Mesothelial cell of epicardium (in vitro differentiated cells): ENCODE measurements at places on chromosomes 2 and 18. TPM values are rescaled to one million over a fixed set of nuclear protein-coding genes. Genes with fewer than 3 reads are reported as not detected.

DNA sequence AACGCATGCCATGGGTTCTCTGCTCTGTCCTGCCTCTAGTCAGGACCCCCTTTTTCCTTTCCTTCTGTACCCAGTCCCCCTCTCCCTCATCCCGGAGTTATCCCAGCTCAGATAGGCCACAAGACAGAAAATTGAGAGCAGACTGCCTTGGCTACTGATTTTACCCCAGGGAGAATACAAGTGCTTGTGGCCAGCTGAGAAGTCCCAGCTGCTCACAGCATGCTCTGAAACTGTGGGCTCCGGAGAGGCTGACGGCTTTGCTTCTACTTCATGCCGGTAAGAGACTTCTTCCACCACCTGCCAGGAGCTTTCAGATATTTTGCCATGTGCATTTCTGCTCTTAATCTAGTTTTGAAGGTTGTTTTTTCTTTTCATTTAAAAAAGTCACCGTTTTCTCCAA lies 20.0 kb upstream of the SIX2 start:
- peaks cover 56% of the 10 kb centered on the region for H3K27me3 ChIP-seq
- H3K27ac ChIP-seq = no peak overlapping the region
- H3K4me3 ChIP-seq = no peak overlapping the region
- H3K4me1 ChIP-seq = no peaks in the 10 kb centered on the region
- H3K36me3 ChIP-seq = no peaks in the 10 kb centered on the region

DNA sequence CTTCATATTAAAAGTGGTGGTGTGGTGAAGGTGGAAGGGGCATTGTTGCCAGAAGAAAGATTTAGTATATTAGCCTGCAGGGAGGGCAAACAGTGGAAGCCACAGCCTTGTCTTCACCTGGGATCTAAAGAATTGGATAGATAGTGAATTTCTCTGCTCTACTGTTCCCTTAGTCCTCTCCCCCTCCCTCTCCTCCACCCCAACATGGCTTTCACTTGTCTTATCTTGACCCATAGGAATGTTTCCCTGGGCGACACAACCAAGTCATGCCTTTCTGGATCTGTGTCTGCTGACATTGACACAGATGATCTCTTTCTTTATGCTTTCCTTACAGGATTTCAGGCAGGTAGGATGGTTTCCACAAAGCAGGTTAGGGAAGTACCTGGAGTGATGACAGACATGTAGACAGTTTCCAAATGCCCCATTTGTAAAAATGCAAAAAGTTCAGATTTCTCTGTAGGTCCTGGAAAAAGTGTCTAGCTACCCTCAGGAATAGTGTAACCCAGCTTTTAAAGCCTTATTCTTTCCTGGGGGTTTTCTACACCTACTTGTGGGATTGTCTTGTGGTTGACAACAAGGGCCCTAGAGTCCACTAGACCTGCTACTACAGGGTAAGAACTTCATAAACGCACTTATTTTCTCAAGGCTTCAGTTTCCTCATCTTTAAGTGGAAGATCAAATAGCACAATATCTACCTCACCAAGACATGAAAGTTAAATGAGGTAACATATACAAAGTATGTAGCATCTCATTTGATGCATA lies 184.2 kb upstream of the SP5 start:
- no peaks in the 10 kb centered on the region for H3K27me3 ChIP-seq
- H3K27ac ChIP-seq = peak overlapping the region; percentile 17
- peaks cover 2% of the 10 kb centered on the region for H3K36me3 ChIP-seq
- H3K4me1 ChIP-seq = peaks cover 21% of the 10 kb centered on the region

DNA sequence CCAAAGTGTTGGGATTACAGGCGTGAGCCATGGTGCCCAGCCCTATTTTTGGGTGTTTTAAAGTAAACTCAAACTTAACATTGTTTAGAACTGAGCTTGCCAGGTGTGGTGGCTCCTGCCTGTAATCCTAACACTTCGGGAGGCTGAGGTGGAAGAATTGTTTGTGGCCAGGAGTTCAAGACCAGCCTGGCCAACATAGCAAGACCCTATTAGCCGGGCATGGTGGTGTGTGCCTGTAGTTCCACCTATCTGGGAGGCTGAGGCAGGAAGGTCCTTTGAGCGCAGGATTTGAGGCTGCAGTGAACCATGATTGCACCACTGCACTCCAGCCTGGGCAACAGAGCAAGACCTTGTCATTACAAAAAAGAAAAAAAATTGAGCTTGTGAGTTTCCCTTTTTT lies 17.5 kb downstream of the SFTPB start:
- no peaks in the 10 kb centered on the region for H3K27me3 ChIP-seq
- H3K4me1 ChIP-seq = no peaks in the 10 kb centered on the region
- no peak overlapping the region for H3K27ac ChIP-seq
- H3K4me3 ChIP-seq = no peak overlapping the region

GRCh38 chr2:129698593-129698992 lies 280.9 kb upstream of the RAB6C start:
- H3K4me3 ChIP-seq = no peak overlapping the region
- no peak overlapping the region for H3K27ac ChIP-seq
- DNase-seq = no peak
- H3K36me3 ChIP-seq = peaks cover 9% of the 10 kb centered on the region
- peaks cover 35% of the 10 kb centered on the region for H3K4me1 ChIP-seq

DNA sequence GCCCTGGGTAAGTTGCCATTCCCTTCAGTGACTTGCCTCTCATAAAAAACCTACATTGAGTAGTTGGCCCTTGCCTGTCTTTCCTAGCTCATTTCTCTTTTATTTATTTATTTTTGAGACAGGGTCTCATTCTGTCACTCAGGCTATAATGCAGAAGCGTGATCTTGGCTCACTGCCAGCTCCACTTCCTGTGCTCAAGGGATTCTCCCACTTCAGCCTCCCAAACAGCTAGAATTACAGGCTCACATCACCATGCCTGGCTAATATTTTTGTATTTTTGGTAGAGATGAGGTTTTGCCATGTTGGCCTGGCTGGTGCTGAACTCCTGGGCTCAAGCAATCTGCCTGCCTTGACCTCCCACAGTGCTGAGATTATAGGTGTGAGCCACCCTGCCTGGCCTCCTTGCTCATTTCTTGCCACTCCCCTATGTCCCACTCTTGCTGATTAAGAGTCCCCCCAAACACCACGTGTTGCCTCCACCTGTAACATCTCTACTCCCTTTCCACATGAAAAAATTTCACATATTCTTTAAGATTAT lies 12.6 kb downstream of the EVA1A start:
- H3K27ac ChIP-seq = no peak overlapping the region
- H3K4me3 ChIP-seq = no peak overlapping the region
- no peak for DNase-seq
- no peaks in the 10 kb centered on the region for H3K27me3 ChIP-seq

DNA sequence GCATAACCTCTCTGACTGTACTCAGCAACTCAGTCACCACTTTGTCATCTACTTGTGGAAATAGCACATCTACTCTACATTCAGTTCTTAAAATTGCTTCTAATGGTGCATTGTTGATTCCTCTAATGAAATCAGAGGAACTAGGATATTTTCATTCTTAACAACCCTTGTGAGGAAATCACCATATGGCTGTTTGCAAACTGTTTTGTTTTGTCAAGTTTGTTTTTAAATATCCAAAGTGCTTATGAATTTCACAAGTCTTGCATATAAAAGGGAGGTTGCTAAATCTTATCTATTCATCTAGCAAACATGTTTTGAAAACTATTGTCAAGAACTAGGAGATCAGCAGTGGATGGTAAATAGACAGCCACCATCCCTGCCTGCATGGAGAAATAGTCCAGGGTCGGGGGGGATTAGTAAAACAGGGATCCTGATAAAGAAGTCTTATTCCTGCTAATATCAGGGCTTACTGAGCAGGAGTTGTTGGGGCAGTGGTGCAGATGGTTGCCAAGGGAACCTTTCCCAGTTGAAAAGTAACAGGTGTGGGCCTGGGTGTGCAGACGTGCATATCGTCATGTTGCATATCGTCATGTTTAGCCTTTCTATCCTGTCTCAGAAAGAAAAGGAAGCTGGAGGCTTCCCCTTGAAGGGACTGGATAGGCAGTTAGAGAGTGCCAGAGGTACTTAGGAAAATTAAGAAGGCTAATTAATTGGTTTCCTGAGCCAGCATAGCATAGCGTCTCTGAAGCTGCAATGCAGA lies 7.5 kb upstream of the MYO3B start:
- no peaks in the 10 kb centered on the region for H3K27me3 ChIP-seq
- H3K4me3 ChIP-seq = no peak overlapping the region
- no peaks in the 10 kb centered on the region for H3K36me3 ChIP-seq

Gene KLHL41
- total RNA-seq = 0.41 to 0.66 TPM (median 0.56 TPM) in 3 replicates

Gene KIF1A
- total RNA-seq = 46.2 to 49.5 TPM (median 48.9 TPM) in 3 replicates

Gene TMEM200C
- total RNA-seq = 9.5 to 11.7 TPM (median 11.2 TPM) in 3 replicates

Gene SLC8A1
- total RNA-seq = 27.2 to 30.7 TPM (median 29.6 TPM) in 3 replicates

Gene ANKRD29
- 2.3 to 2.9 TPM (median 2.4 TPM) in 3 replicates for total RNA-seq

Gene TRIM43B
- not detected in 3 replicates for total RNA-seq

Gene EFEMP1
- total RNA-seq = 38.1 to 42.8 TPM (median 41.6 TPM) in 3 replicates

Gene MOGAT1
- total RNA-seq = not detected in 3 replicates
